AG04450 (cell line): ENCODE measurements at places on chromosomes 11 and 22.
A peak's percentile ranks its signal among the peaks of the same experiment; 100 is the strongest.

DNA sequence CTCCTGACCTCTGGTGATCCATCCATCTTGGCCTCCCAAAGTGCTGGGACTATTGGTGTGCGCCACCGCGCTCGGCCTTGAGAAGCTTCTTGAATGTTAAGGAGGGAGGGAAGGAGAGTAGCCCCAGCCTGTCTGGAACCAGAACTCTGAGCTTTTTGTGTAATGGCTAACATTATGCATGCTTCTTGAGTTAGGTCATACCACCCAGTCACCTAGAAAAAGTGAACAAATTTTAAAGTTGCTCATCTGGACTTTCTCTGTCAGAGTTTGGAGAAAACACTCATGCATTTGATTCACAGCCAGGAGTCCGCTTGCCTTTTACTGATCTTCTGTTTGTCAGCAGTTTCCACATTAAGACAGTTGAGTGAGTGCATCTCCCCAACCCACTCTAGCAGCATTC, 82.1 kb downstream of the PPP6R3 start:
- DNase-seq = peak; percentile 70

GRCh38 chr22:42156598-42156997, 26.0 kb upstream of the CYP2D6 start:
- no peak for DNase-seq

- no peak for DNase-seq
Observed at GRCh38 chr22:48053486-48053885, 1291.0 kb downstream of the TBC1D22A start.

GRCh38 chr11:60130496-60130895, 42.0 kb downstream of the MS4A2 start:
- DNase-seq = no peak

GRCh38 chr11:84922212-84922805, 704.8 kb downstream of the DLG2 start:
- DNase-seq = no peak

DNA sequence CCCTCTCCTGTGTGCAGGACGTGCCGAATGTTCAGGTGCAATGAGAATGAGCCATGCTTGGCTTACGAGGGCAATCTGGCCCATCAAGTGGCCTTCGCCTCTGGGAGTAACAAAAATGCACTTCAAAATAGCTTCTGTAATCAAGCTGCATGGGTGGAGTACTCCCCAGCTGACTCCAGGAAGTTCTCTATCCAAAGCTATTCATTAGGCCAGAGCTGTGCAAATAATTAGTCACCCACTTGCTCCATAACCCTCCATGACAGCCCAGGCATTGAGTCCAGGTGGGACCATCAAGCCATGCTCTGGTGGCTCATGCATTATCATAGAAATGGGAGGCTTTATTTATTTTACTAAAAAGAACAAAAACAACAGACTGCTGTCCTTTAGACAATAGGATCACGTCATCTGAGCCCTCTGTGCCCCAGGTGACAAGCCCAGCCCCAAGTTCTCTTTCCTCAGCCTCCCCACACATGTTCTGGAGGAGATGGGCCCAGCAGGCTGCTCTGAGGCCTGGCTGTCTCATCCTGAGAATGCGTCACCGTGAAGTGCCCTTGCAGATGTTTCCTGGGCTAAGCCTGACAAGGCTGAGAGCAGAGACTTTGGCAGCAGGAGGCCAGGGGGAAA, 244.7 kb downstream of the ETS1 start:
- no peak for DNase-seq

DNA sequence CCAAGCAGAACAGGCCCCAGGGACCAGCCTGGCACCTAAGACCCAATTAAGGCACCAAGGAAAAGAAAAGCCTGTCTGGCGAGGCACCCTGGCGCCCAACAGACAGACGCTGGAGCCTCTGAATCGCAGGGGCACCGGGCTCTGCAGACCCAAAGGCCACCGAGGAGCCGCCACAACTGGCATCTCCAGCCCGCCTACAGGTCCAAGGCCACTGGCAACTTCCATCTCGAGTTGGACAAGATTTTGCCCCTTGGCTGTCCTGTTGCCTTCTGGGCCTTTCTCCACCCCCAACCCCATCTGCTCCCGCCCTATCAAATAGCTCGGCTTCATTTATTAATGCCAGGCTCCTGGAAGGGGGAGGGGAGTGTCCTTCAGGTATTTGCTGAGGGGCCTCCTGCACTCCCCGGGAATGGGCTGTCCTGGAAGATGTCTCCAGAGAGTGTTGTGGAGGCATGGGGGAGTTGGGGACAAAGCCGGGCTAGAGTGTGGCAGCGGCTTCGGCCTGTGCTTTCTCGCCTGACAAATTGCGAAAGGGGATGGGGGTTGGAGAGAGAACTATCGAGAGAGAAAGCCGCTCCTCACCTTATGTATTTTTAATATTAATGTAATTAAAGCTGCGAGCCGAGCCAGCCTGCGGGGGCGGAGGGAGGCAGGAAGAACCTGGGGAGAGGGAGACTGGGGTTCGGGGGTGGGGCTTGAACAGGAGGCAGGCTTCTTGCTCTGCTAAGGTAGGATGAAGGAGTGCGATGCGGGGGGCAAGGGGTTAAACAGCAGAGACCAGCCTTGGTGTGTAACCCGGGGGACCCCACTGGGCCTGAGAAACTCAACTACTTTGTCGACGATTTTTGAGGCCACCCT, 2.0 kb downstream of the DSCAML1 start:
- DNase-seq = no peak

- DNase-seq = no peak
Observed at GRCh38 chr11:122785031-122785541, 53.2 kb upstream of the CRTAM start.

DNA sequence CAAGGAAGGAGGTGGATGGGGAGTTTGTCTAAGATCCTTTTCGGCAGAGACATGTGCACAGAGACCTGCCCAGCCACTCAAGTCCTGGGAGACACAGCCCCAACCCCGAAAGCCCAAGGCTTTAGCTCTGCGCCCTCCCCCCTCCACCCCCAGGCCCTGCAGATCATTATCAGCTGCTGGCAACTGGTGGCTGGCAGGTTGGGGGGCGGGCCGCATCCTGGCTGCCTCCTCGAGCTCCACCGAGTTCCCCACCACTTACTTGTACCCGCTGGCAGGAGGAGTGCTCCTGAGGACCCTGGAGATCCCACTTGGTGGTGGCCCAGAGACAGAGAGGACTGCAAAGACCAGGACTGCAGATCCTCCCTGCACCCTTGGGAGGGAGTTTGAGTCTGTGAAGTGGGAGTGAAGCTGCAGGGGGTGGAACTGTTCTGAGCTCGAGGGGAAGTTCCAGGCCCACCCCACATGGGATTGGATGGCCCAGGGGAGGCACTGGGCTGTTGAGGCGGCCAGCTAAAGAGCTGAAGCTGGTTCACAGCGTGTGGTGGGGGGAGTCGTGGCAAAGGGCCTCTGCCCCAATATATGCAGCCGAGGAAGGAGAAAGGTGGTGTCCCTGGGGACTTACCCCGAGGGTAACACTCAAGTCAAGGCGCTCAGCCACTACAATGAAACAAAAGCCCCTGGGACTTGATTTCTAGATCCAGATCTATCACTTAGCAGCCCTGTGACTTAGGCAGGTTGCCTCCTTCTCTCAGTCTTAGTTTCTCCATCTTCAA, 19.9 kb upstream of the CCDC86 start:
- DNase-seq = no peak

- no peak for DNase-seq
Observed at GRCh38 chr11:19938169-19938856, 222.0 kb downstream of the DBX1 start.

GRCh38 chr11:2452321-2453012, 7.7 kb downstream of the KCNQ1 start:
- no peak for DNase-seq

DNA sequence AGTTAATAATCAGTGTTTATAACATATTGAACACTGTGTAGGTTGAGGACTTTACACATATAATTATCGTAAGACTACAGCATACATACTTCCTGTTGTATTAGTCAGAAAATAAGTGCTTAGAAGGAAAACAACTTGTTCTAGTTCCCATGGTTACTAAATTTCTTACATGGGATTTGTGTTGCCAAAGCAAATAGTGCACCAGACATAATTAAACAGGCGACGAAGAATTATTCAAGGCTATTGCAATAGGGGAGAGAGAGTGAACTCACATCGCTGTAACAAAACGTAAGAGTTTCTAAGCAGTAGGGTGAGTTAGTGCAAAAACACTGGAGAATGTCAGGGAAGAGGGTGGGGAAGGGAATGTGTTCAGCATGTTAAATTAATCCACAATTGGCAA, 347.8 kb downstream of the CNTN5 start:
- no peak for DNase-seq
